ENCODE measurements at places on chromosomes 6 and 20.

GRCh38 chr6:125050663-125051318 is 88.6 kb downstream of the RNF217 start:
- DNase-seq: peak; percentile 43

- no peak for DNase-seq
Observed at GRCh38 chr6:82185948-82186535, 61.5 kb downstream of the IBTK start.

- DNase-seq: no peak
Observed at GRCh38 chr6:133017581-133017980, 203.2 kb downstream of the RPS12 start.

GRCh38 chr20:50560867-50561266 is 50.7 kb downstream of the PTPN1 start:
- no peak for DNase-seq

GRCh38 chr6:76876922-76877553 is 586.3 kb downstream of the HTR1B start:
- DNase-seq: peak; percentile 92

DNA sequence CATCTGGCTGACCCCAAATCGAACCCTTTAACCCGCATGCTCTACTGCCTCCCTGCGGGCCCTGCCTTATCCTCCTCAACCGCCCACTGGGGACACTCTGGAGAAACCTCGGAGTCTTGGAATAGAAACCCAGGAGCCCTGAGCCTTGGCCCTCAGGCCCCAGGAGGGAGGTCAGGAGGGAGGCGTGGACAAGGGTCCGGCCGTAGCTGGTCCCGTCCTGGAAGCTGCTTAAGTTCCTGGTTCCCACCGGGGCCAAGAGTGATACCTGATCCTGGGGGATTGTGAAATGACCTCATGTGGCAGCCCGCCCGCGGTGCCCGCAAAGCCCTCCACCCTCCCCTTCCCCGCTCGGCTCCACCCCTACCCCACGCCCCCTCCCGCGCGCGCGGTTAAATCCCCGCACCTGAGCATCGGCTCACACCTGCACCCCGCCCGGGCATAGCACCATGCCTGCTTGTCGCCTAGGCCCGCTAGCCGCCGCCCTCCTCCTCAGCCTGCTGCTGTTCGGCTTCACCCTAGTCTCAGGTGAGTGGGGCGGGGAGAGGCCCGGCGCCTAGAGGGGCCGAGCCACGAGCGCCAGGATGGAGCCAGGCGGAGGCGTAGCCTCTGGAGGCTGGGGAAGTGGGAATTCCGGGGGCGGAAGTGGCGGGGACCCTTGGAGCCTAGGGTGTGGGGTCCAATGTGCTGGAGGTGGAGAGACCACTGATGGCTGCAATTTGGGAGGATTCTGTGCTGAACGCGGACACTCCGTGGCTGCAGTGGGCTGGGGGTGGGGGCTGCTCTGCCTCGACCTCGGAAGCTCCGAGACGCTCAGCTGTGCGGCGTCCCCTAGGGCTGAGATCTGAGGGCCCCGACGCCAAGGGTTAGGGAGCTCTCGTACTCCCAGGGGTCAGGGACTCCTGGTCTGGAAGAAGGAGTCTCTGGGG is at the start of gene WFDC2:
Gene WFDC2, plus strand, starts transcription at position 418 of the 926 bp plus-strand sequence. Its CDS starts 29 bp downstream, at position 447.
- peak; percentile 58 for DNase-seq

DNA sequence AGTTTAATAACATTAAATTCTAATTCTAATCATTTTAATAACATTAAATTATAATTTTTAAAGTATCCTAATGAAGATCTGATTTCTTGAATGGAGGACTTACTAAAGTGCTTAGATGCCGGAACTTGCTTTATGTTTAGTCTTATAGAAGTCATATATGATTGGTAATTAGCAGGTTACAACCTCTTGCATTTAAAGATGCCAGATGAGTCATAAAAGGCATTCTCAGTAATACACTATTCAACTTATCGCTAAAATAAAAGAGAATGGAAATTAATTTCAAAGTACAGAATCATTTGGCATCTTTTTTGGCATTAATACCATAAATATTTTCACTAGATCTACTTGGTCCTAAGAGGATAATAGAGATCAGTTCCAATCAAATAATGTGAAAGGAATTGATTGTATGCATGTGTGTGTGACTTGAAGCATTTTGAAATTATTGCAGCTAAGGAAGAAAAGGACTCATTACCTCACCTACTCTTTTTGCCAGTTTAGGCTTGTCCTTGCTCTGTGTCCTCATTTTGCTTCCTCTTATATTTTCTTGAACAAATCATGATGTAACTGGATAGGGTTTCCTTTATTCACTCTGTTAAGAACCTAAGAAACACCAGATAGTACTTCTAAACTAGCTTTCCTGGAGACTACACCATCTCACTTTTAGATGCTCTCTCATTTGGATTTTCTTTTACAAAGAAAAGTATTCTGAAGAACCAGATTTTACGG is 2.7 kb downstream of the COL21A1 start:
- no peak for DNase-seq

GRCh38 chr20:51095633-51096521 is 73.0 kb upstream of the KCNG1 start:
- DNase-seq: peak; percentile 10

DNA sequence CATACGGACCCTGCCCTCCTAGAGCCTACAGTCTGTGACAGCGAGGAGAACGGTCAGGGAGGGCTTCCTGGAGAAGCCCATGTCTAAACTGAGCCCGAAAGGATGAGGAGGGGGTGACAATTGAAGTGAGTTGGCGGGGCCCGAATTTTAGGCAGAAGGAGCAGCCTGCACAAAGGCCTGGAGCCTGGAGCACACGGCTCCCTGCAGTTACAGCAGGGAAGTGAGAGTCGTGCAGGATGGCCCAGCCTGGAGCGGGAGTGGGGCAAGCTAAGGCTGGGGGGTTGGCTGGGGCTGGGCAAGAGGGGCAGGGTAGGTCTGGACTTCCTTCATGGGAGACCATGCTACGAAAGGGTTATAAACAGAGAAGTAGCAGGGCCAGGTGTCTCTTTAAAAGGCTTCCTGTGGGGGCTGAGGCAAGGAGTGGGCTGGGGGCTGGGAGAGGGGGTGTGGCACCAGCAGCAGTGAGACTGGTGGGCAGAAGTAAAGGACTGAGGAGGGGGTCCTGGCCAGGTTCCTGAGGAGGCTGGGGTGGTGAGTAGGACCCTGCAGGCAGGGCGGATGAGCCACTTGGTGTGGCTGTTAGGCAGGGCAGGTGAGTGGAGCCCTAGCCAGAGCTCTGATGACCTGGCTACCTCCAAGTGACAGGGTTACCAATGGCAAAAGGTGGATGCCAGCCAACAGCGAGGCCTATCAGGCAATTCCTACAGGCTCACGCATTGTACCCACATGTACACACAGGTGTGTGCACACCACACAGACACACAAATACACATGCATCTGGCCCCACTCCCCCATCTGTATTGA is 119.2 kb downstream of the MRPL14 start:
- DNase-seq: no peak

DNA sequence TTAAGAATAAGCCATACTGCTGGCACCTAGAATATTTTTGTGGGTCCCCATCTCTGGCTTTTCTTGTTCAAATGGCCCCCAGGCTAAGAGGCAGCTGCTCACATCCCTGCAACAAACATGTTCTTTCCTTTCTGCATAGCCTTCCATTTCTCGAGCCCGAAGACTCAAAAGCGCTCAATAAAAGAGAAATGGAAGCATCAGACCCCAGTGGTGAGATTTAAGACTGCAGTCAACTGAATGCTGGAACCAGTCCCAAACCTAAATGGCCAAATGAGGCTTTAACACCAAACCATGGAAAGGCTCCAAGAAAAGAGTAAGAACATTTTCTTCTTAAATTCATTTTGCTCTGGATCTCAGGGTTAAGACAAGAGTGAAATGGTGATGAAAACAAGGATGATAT is 122.1 kb upstream of the TRAF3IP2 start:
- no peak for DNase-seq

DNA sequence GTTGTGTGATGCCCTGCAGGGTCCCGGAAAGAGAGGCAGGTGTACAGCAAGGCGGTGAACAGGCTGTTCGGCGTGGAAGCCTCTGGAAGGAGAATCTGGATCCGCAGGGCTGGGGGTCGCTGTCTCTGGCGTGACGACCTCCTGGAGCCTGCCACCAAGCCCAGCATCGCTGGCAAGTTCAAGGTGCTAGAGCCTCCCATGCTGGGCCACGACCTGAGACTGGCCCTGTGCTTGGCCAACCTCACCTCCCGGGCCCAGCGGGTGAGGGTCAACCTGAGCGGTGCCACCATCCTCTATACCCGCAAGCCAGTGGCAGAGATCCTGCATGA is 36.5 kb downstream of the TGM6 start:
- no peak for DNase-seq

- DNase-seq: no peak
Observed at GRCh38 chr20:62254021-62254724, 15.9 kb downstream of the OSBPL2 start.

DNA sequence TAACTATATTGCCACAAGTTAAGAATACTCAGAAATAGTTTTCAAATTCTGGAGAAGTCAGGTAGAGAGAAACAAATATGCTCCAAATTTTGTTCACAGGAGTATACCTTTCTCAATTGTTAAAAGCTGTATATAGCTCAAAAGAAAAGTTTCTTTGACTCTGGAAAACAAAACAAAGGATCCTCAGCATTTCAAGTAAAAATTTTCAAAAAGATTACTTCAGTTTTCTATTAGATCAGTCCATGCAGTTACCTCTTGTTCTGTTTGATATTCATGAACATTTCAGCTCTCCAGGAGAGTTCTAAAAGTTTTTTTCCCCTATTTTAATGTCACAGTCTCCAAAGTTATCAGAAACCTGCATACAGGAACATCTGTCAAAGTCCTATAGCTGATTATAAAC is 30.4 kb upstream of the ENTPD6 start:
- no peak for DNase-seq

- DNase-seq: no peak
Observed at GRCh38 chr6:45075246-45075645, 252.9 kb upstream of the RUNX2 start.

DNA sequence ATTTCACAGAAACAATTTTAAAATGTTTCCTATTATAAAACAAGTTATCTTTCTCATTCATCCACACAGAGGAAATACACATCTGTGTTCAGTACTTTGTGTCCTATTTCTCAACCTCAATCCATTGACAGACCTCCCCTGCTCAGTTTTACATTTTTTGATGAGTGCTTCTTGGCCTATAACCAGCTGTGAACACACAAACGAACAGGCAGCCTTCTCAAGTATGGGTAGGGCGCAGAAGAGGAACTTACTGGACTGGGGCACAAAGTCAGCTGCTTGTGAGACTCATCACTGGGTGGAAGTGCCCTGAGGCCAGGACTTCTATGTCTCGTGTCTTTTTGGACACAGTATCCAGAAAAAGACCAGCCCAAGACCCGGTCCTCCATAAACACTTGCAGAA is 2.8 kb downstream of the RPS6KA2 start:
- no peak for DNase-seq

DNA sequence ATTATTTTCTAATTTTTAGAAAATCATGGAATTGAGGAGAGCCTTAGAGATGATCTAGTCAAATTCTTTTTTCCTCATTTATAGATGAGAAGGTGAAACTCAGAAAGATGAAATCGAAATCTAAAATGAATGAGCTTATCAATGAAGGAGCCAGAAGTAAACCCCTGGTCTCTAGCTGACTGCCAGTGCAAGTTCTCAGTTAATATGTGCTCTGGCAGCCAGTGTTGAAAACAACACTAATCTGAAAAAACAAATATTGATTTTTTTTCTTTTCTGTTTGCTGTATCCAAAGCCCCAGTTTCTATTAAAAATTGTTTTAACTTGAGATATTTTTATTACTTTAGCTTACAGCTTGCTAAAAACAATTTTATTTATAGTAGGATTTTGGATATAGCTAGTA is 21.5 kb upstream of the PBOV1 start:
- no peak for DNase-seq

GRCh38 chr20:48035961-48036731 is 250.9 kb upstream of the SULF2 start:
- DNase-seq: no peak

- no peak for DNase-seq
Observed at GRCh38 chr6:160285541-160286105, 27.0 kb upstream of the SLC22A2 start.

DNA sequence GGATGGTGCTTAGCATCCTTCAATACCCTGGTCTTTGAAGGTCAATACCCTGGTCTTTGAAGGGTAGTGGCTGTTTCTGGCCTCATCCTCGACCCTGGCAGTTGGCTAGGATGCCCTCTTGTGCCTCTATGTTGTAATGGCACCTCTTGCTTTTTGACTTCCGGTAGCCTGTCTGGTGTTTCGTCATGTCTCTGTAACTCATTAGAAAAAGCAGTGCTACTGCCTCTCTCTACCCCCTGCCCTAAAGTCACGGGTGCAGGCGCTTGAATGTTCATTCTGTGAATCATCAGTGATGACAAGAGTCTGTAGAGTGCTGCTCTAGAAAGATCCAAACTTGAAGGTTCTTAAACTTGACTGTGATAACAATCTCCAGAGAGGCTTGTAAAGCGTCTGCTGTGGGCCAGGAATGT is 28.3 kb downstream of the RSPO4 start:
- DNase-seq: no peak

DNA sequence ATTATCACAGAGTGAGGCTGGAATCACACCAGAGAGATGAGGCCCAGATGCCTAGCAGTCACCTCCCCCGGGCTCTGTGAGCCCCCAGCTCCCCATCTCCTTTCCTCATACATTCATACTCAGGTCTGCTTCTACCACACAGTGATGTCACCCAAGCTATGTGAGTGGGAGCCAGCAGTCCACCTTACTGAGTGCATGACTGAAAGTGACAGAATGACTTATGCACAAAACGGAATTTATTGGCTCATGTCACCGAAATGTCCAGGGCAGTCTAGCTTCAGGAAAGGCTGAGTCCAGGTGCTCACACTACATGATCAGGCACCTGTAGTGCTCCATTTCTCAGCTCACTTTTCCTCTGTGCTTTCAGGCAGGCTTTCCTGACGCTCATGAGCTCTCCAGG is 36.7 kb upstream of the CCN6 start:
- no peak for DNase-seq

- no peak for DNase-seq
Observed at GRCh38 chr6:120918137-120918536, 416.1 kb downstream of the TBC1D32 start.

- no peak for DNase-seq
Observed at GRCh38 chr20:18719426-18719825, 94.2 kb upstream of the SCP2D1 start.

Measured in DMS153 (cell line).